ENCODE measurements at places on chromosomes 2 and 18. TPM values are rescaled to one million over a fixed set of nuclear protein-coding genes. Genes with fewer than 3 reads are reported as not detected.

ABCG5 gene
- not detected for total RNA-seq

CHRNG gene
- total RNA-seq, result not detected

NUP35 gene
- total RNA-seq, result 31.7 TPM

KLHL30 gene
- total RNA-seq, result 6.3 TPM

MBD1 gene
- total RNA-seq, result 19.9 TPM

KLHL41 gene
- total RNA-seq, result not detected

MOGAT1 gene
- not detected for total RNA-seq

ALK gene
- 0.26 TPM for total RNA-seq

SERPINB8 gene
- 10.9 TPM for total RNA-seq

EFHD1 gene
- total RNA-seq, result 0.24 TPM

POTEC gene
- 0.98 TPM for total RNA-seq

CNDP1 gene
- not detected for total RNA-seq

MPP4 gene
- 6.8 TPM for total RNA-seq

ASAP2 gene
- 20.4 TPM for total RNA-seq

ZNF638 gene
- total RNA-seq, result 118 TPM

C2orf80 gene
- not detected for total RNA-seq

RGPD5 gene
- 10.3 TPM for total RNA-seq

MAL gene
- not detected for total RNA-seq

TEKT4 gene
- not detected for total RNA-seq

OSGEPL1 gene
- 20.1 TPM for total RNA-seq

GLB1L gene
- total RNA-seq, result 9.6 TPM

CD8A gene
- total RNA-seq, result not detected

LRATD1 gene
- total RNA-seq, result not detected

CCDC121 gene
- 6.5 TPM for total RNA-seq

ANKZF1 gene
- total RNA-seq, result 24.7 TPM

NEURL3 gene
- 0.45 TPM for total RNA-seq

HNMT gene
- total RNA-seq, result 22.6 TPM

APCDD1 gene
- total RNA-seq, result not detected

INHA gene
- 0.86 TPM for total RNA-seq

DSG2 gene
- total RNA-seq, result 51.7 TPM

HOXD9 gene
- 3.6 TPM for total RNA-seq

MAP3K20 gene
- 51.4 TPM for total RNA-seq

LGALSL gene
- total RNA-seq, result 7.6 TPM

LBX2 gene
- total RNA-seq, result 0.45 TPM

SRD5A2 gene
- not detected for total RNA-seq

TUBA3E gene
- not detected for total RNA-seq

ANKRD30BL gene
- not detected for total RNA-seq

ZFP36L2 gene
- total RNA-seq, result 1.4 TPM

ORC4 gene
- total RNA-seq, result 143 TPM

TMEM200C gene
- not detected for total RNA-seq

ERMN gene
- total RNA-seq, result not detected

CD8B2 gene
- not detected for total RNA-seq

SCYGR4 gene
- total RNA-seq, result not detected

GAL3ST2 gene
- total RNA-seq, result not detected

CLEC4F gene
- total RNA-seq, result not detected

CRIM1 gene
- 406 TPM for total RNA-seq

GPR35 gene
- 0.17 TPM for total RNA-seq

SERPINB4 gene
- not detected for total RNA-seq

ATL2 gene
- 90.7 TPM for total RNA-seq

All from A172 (cell line).